ENCODE measurements at places on chromosomes 2 and 18.

GRCh38 chr2:120767486-120768005 lies 31.9 kb downstream of the GLI2 start:
- H3K4me3 ChIP-seq: no peak overlapping the region
- H3K27me3 ChIP-seq: no peaks in the 10 kb centered on the region
- H3K27ac ChIP-seq: no peak overlapping the region

DNA sequence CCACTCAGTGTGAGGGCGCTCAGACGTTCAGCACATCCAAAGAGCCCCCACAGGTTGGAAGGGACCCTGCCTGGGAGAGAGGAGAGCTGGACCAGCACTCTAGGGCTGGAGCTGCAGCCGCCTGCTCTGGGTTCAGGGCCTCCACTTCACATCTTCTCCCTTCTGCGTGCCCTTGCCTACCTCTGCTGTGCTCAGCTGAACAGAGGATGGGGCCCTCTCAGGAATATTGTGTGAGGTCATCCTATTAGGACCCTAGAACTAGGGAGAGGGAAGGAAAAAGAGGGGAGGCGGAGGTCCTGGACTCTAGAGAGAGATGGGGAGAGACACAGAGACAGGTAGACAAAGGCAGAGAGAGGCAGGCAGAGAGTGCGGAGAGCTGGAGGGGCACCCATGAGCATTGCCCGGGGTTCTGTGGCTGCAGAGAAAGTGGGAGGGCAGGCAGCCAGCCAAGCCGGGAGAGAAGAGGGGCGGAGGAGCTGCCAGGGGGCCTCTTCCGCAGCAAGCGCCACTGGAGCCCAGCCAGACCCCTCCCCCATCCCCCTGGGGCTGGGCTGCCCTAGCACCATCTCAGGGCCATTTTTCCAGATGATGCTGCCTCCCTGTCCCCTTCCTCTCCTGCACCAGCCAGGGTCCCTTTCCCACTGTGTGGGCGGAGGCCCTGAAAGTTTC lies 8.3 kb upstream of the TNS1 start:
- no peak overlapping the region for H3K4me3 ChIP-seq
- H3K4me1 ChIP-seq: peaks cover 10% of the 10 kb centered on the region
- no peak for DNase-seq
- no peak overlapping the region for H3K27ac ChIP-seq
- no peaks in the 10 kb centered on the region for H3K36me3 ChIP-seq

- H3K4me1 ChIP-seq: peaks cover 46% of the 10 kb centered on the region
- peak overlapping the region; percentile 47 for H3K27ac ChIP-seq
- no peak for DNase-seq
- peak overlapping the region; percentile 75 for H3K4me3 ChIP-seq
- peaks cover 2% of the 10 kb centered on the region for H3K36me3 ChIP-seq
These were observed 10.2 kb downstream of the RAB10 start for GRCh38 chr2:26043862-26044696.

GRCh38 chr2:25617948-25618646 lies 55.3 kb downstream of the DTNB start:
- no peak overlapping the region for H3K4me3 ChIP-seq
- peaks cover 12% of the 10 kb centered on the region for H3K36me3 ChIP-seq
- H3K27ac ChIP-seq: no peak overlapping the region
- DNase-seq: no peak

DNA sequence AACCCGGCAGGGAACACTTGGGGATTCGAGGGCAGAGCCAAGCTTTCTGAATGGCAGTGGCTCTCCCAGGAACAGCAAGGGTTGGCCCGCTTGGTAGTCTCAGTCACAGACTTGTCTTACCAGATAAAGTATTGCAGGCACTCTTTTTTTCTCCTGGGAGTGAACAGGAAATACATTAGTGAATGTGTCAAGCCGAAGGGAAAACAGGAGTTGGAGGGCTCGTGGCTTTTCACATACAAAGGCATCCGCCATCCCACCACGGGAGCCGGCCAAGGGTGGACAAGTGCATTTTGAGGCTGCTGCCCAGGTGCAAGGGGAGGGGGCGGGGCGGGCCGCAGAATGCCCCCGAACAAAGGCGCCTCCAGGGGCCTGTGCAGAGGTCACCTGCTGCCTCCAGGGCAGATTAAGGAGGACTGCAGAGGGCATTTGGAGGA lies 163.3 kb upstream of the SIX3 start:
- H3K27me3 ChIP-seq: no peaks in the 10 kb centered on the region
- H3K4me3 ChIP-seq: no peak overlapping the region
- no peaks in the 10 kb centered on the region for H3K4me1 ChIP-seq
- no peak overlapping the region for H3K27ac ChIP-seq
- DNase-seq: no peak
- H3K36me3 ChIP-seq: no peaks in the 10 kb centered on the region

- H3K27ac ChIP-seq: no peak overlapping the region
- no peak for DNase-seq
- H3K27me3 ChIP-seq: no peaks in the 10 kb centered on the region
- no peaks in the 10 kb centered on the region for H3K4me1 ChIP-seq
- H3K4me3 ChIP-seq: no peak overlapping the region
These were observed 40.1 kb downstream of the KCNF1 start for GRCh38 chr2:10951558-10952414.

GRCh38 chr2:64623242-64623850 lies 30.4 kb downstream of the SERTAD2 start:
- no peaks in the 10 kb centered on the region for H3K36me3 ChIP-seq
- no peak overlapping the region for H3K4me3 ChIP-seq
- no peaks in the 10 kb centered on the region for H3K27me3 ChIP-seq
- no peak overlapping the region for H3K27ac ChIP-seq

GRCh38 chr18:69330385-69331005 lies 70.2 kb upstream of the DOK6 start:
- no peak for DNase-seq
- no peaks in the 10 kb centered on the region for H3K27me3 ChIP-seq

GRCh38 chr2:176854878-176855277 lies 357.7 kb upstream of the HNRNPA3 start:
- H3K4me3 ChIP-seq: no peak overlapping the region
- H3K4me1 ChIP-seq: no peaks in the 10 kb centered on the region
- peaks cover 3% of the 10 kb centered on the region for H3K27me3 ChIP-seq
- no peaks in the 10 kb centered on the region for H3K36me3 ChIP-seq

DNA sequence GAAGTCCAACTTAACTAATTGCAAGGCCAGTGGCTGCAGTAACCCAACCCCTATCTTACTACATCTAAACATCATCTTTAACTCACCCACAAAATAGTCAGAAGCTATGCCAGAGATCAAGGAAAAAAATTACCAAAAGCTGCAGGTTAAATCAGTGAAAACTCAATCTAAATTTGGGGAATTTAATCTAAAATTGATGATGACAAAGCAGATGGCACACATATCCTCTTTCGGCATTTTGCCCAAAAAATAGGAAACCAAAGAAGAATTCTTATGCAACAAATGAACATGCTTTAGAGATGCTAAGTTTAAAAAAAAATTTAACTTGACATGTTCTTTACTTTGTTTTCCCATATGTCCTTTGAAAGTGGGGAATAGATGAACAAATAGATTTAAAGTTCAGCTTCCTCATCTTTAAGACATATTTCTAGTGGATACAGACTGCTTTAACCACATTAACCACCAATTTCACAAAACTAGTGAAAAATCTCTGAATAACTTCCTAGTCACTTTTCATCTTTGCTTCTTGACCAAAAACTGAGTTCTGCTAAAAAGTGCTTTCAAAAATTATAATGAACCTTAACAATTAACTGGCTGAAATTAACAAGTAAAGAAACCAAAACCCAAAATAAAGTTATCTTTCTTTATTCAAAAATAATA lies 74.3 kb upstream of the CCDC150 start:
- peaks cover 2% of the 10 kb centered on the region for H3K27me3 ChIP-seq
- no peak for DNase-seq
- no peak overlapping the region for H3K4me3 ChIP-seq
- no peaks in the 10 kb centered on the region for H3K4me1 ChIP-seq
- H3K36me3 ChIP-seq: no peaks in the 10 kb centered on the region

- H3K4me1 ChIP-seq: no peaks in the 10 kb centered on the region
- H3K4me3 ChIP-seq: no peak overlapping the region
- H3K27ac ChIP-seq: no peak overlapping the region
- no peaks in the 10 kb centered on the region for H3K36me3 ChIP-seq
These were observed 58.6 kb upstream of the RNF152 start for GRCh38 chr18:61951396-61951795.

- no peak overlapping the region for H3K27ac ChIP-seq
- H3K4me1 ChIP-seq: no peaks in the 10 kb centered on the region
- no peak for DNase-seq
- H3K27me3 ChIP-seq: no peaks in the 10 kb centered on the region
These were observed 112.3 kb downstream of the COLEC12 start for GRCh38 chr18:388200-388599.

GRCh38 chr18:43587538-43588153 lies 310.4 kb upstream of the SYT4 start:
- H3K27ac ChIP-seq: no peak overlapping the region
- H3K4me1 ChIP-seq: no peaks in the 10 kb centered on the region
- H3K4me3 ChIP-seq: no peak overlapping the region
- no peak for DNase-seq

- no peaks in the 10 kb centered on the region for H3K36me3 ChIP-seq
- DNase-seq: no peak
- H3K27me3 ChIP-seq: no peaks in the 10 kb centered on the region
- H3K4me1 ChIP-seq: no peaks in the 10 kb centered on the region
- no peak overlapping the region for H3K4me3 ChIP-seq
These were observed 129.8 kb downstream of the CTIF start for GRCh38 chr18:48668466-48669179.

- no peaks in the 10 kb centered on the region for H3K4me1 ChIP-seq
- DNase-seq: no peak
- no peak overlapping the region for H3K4me3 ChIP-seq
- H3K27ac ChIP-seq: no peak overlapping the region
These were observed 6.6 kb downstream of the DSG2 start for GRCh38 chr18:31504455-31505147.

DNA sequence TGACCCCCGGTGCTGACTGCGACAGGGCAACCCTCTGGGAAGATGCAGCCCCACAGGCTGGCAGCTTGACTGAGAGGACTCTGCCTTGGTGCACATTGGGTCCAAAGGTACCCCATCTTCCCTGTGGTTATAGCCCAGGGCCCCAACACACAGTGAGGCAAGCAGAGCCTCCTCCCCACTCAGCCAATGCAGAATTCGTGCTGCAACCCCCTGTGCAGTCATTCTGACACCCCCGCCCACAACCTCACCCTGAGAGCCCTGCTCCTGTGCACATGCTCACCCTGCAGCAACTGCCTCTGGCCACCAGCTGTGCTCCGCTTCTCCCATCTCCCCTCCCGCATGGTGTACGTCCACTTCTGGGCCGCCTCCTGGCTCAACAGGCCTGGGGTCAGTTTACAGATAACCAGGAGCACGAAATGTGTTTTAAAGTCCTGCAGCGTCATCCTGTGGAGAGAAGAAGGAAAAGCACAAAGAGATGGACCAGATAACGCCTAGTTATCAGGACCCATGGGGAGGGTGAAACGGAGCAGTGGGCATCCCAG lies 24.4 kb downstream of the CAPN14 start:
- H3K4me3 ChIP-seq: no peak overlapping the region
- no peak overlapping the region for H3K27ac ChIP-seq
- H3K36me3 ChIP-seq: no peaks in the 10 kb centered on the region

GRCh38 chr2:80517316-80517715 lies 212.8 kb upstream of the LRRTM1 start:
- H3K4me1 ChIP-seq: no peaks in the 10 kb centered on the region
- no peak overlapping the region for H3K4me3 ChIP-seq
- DNase-seq: no peak
- no peak overlapping the region for H3K27ac ChIP-seq

GRCh38 chr18:26649193-26649543 lies 100.8 kb upstream of the KCTD1 start:
- no peak overlapping the region for H3K4me3 ChIP-seq
- peaks cover 7% of the 10 kb centered on the region for H3K27me3 ChIP-seq
- H3K36me3 ChIP-seq: no peaks in the 10 kb centered on the region

GRCh38 chr2:128236491-128237035 lies 82.1 kb downstream of the HS6ST1 start:
- H3K36me3 ChIP-seq: no peaks in the 10 kb centered on the region
- H3K4me1 ChIP-seq: peaks cover 13% of the 10 kb centered on the region
- H3K27ac ChIP-seq: no peak overlapping the region
- H3K4me3 ChIP-seq: no peak overlapping the region
- DNase-seq: no peak

DNA sequence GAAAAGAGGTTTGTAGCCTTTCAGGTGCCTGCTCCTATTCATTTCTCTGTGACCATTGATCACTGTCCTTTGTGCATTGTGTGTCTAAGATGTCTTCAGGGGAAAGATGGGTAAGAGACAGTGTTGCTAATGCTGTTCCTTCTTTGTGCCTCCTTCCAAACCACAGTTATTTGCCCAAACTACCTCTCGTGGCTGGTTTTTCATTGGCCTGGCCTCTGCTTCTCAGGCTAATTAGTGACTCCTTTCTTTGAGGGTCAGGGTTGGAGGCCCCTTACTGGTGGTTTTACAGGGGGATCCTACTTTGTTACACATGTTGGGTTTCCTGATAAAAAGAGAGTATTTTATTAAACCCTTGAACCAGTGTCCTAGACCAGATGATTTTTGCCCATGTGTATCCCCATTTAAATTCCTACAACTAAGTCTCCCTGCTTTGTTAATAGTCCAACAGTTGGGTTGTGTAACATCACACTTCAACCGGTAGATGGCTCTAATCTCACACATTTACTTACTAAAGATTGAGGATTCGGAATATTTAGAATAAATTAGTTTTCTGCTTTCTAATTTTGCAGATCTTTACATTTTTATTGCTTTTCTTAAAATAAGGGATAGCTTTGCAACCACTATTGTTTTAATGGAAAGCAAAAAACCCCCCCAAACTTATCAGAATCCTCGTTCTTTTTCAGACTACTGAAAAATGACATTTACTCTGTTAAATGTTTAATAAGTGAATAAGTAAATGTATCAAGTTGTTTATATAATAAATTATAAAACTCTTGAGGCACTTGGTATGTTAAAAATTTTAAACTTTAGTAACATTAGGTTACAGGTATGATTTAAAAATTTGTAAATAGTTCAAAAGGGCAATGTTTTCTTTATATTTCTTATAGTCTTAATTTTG lies 2.4 kb downstream of the MARS2 start:
- peaks cover 11% of the 10 kb centered on the region for H3K36me3 ChIP-seq
- peak; percentile 39 for DNase-seq
- peak overlapping the region; percentile 0 for H3K27ac ChIP-seq
- H3K4me3 ChIP-seq: peak overlapping the region; percentile 98
- peaks cover 56% of the 10 kb centered on the region for H3K4me1 ChIP-seq

DNA sequence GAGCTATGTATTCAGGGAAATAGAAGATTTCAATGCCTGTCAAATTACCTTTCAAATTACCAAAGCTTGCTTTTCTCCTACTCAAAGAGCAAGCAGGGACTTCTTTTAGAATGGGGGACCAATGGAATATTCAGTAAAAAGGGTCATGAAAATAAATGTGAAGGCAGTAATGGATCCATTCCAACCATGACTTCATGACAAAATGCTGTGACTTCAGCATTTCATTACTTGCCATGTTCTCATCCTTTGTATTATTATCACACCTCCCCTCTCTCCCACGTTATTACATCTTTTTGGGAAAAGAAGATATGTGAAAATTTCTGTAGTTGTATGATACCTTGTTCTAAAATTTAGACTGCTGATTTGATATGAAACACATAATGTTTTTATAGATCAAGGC lies 864.0 kb upstream of the FSHR start:
- no peaks in the 10 kb centered on the region for H3K36me3 ChIP-seq
- H3K27me3 ChIP-seq: no peaks in the 10 kb centered on the region
- H3K4me3 ChIP-seq: no peak overlapping the region
- H3K27ac ChIP-seq: no peak overlapping the region
- no peak for DNase-seq
